Epithelial cell of proximal tubule (primary cell): ENCODE measurements at places on chromosomes 1 and 21.

DNA sequence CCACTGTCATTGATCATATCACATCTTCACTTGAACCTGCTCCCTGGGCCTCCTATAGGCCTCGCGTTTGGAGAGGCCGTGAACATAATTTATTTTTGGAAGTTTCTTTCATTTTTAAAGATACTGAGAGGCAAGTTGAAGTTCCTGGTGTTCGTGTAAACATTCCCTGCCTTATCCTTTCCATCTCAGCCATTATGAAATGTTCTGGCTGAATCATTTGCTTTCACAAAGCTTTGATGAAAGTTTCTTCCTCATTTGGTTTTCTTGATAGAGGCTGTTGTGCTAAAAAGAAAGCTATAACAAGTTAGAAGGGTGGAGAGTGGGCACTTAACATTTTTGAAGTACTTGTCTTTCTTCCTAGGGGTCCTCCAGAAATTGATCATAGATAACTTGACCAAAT lies 15.5 kb downstream of the CAMTA1 start:
- no peak for DNase-seq

DNA sequence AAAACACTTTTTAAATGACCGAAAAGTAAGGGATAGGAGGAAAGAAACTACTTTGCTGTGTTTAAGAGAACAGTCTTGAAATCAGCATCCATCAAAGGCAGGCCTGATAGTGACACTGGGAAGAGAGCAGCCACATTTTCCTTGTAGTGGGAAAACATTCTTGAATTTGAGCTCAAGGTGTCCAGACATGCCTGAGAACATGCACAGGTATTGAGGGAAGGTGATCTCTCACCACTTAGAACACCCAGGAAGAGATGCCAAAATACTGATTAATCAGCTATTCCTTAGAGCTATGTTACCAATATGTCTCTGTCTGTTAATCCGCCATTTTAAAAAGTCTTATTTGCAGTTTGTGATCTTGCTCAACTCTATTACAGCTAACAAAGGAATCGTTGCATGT lies 25.9 kb downstream of the IL12RB2 start:
- no peak for DNase-seq

- no peak for DNase-seq
These were observed 437.0 kb downstream of the SIPA1L2 start for GRCh38 chr1:232192781-232193450.

DNA sequence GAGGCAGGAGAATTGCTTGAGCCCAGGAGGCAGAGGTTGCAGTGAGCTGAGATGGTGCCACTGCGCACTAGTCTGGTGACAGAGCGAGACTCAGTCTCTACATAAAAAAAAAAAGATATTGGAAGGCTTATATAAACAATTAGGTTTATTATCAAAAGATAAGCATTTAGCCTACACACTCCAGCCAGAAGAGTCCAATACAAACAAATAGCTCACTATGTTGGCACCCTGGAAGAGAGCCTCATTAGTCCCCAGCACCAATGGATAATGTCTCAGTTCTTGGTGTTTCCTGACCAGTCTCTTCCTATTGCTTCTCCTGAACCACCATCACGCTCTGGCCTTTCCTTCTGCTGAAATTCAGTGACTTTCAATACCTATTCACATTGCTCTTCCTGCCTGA lies 48.6 kb upstream of the ATP1A1 start:
- DNase-seq: no peak

DNA sequence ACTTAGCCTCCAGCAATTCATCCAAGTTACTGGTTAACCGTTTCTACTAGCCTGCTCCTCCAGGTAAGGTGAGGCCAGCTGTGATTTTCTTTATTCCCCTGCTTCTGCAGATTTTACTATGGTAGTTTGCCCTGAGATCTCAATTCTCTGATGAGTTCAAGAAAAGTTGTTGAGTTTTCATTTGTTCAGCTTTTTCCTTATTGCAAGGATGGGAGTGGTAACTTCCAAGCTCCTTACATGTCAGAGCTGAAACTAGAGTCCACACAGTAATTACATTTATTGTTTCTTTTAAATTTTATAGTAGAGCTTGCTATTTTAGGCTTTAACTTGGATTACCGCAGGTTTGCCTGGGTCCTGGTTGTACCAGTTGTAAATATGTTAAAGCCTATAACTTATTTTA lies 76.9 kb upstream of the ZRANB2 start:
- no peak for DNase-seq

GRCh38 chr1:80531182-80531581 lies 1269.6 kb upstream of the ADGRL2 start:
- no peak for DNase-seq

DNA sequence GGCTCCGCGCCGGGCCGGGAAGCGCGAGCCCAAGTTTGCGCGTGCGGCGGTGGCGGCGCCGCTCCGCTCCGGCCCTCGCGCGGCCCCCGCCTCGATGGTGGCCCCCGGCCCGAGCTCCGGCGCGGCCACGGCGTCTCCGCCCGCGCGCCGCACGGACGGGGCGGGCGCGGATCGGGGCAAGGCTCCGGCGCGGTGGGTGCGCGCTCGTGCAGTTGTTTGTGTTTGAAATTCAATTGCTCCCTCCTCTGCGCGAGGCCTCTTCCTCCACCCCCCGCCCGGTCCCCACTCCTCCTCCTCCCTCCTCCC lies at the start of gene HDGF:
Gene HDGF, minus strand, starts transcription at position 225 of the 306 bp plus-strand sequence. CDS start 246 bp downstream, outside the sequence.
- no peak for DNase-seq

DNA sequence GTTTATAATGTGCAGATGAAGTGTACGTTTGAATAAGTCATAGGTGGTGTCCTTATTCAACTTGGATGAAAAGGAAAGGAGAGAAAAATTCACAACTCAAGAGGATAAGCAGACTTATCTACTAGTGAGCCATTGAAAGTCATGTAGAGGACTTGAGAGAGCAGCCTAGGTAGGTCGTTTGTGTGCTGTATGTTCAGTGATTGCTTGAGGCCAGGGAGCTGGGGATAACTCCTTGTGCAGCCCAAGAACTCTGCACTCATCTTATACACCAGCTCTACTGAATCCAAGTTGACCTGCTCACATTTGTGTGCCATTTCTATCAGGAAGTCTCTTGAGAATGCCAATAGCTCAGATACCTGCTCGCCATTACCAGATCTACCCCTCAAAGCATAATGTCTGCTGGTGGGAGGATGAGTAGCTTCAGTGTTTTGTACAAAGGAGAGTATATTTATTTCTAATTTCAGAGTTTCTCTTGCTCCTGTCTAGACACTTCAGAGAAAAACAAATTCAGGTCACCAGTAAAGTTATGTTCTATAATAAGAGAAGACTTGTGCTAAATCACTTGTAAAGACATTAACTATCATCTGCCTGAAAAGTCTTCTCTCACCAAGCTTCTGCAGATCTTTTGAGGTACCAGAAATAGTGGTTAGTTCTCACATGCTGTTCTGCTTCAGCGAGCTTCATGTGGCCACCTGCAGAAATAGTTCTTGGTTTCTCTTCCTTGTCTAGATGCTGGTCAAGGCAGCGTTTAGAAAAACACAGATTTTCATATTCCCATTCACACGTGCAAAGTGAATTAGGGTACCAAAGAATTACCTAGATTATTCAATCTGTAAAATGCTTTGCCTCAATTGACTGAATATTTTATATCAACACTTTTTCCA lies 10.8 kb downstream of the S1PR1 start:
- DNase-seq: no peak

GRCh38 chr1:213987422-213987926 lies 299 bp upstream of the PROX1 start:
- no peak for DNase-seq

DNA sequence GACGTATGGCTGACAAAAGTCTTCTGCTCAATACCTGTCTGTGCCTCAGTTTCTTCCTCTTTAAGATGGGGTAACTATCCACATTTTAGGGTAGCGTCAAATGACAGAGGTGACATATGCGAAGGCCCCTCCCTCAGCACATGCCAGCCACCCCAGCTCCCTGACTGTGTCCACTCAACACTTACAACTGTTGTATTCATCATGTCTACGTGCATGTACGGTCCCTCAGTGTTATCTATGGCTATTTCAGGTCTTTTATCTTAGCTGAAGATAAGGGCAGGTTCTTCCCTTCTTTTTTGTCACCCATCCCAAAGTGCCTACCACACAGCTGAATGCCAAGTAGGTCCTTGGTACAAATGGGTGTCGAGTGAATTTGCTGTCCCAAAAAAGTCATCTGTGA lies 8.3 kb upstream of the C1orf198 start:
- DNase-seq: no peak

GRCh38 chr21:18000981-18001686 lies 182.0 kb upstream of the C21orf91 start:
- no peak for DNase-seq

GRCh38 chr1:225855503-225856300 lies 26.5 kb downstream of the TMEM63A start:
- no peak for DNase-seq

DNA sequence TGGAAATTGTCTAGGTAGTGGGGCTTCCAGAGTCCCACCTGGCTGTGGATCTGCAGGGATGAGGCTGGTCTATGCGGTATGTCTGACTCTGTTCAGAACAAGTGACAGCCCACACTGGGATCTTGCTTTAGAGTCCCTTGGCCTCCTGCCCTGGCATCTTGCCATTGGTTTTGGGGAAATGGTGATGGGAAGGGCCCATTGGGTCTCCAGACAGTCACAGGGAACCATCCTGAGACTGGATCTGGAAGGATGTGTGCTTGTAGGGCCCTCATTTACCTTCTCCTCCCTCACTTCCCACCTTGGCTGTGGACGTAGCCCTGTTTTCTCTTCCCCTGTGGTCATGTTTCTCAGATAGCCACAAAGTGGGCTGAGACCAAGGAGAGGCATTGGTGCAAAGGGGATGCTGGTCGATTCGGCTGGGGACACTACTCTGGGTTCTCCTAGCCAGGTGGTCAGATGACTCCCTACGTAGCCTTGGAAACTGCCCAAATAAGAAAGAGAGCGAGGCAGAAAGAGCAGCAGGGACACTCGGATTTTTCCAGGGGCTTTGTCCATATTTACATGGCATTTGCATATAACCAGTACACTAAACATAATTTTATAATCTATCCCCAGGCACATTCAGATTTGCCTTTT lies 15.1 kb downstream of the SOX13 start:
- no peak for DNase-seq

GRCh38 chr1:215517441-215517891 lies 49.6 kb upstream of the KCTD3 start:
- no peak for DNase-seq

DNA sequence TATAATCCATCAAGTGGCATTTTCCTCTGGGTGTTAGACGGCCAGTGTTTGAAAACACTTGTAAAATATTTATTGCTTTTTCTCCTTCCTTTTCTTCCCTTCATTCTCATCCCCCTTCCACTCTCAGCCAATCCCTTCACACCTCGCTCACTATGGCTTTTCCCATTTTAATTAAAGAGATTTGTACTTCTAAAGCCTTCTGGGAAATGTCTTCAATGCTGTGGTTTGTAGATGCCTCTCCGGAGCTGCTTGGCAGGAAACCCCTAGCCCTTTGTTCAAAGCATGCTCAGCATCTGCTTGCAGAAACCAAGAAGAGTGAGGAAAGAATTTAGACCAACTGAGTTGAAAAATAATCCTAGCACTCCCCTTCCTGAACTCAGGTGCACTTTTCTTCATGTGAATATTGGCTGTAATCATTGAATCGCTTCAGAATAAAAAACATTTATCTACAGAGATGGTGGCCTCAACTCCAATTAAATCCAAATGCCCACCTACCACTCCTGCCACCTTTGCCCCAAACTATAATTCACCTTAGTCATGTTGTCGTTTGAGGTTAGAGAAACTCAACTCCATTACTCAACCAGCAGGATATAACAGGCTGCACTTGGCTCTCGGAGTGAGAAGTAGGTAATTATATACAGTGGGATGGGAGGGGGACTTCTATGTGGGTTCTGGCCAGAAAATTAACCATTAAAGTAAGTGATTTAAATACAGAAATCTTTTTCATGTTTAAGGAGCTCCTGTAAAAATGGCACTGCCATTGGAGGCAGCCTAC lies 659.4 kb upstream of the CAMK1G start:
- DNase-seq: no peak
